Right renal cortex interstitium (tissue), 3 donors: ENCODE measurements at places on chromosomes 7 and 10. TPM values are rescaled to one million over a fixed set of nuclear protein-coding genes. Genes with fewer than 3 reads are reported as not detected.

- DNase-seq, result no peak
Measured at GRCh38 chr7:38736138-38736537, 105.0 kb upstream of the AMPH start.

DNA sequence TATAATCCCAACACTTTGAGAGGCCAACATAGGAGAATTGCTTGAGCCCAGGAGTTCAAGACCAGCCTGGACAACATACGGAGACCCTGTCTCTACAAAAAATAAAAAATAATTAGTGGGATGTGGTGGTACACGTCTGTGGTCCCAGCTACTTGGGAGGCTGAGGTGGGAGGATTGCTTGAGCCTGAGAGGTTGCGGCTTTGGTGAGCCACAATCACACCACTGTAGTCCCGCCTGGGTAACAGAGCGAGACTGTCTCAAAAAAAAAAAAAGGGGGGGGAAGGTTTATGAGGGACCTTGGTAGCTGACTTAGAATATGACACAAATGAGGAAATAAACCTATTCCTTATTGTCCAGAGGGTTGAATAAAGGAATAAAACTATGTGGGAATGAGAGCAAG is 30.8 kb downstream of the SCD start:
- DNase-seq, result no peak

Gene HIP1
- polyA plus RNA-seq, result 37.6 TPM

Gene CREB5
- polyA plus RNA-seq, result 6.3 TPM

Gene RASA4B
- polyA plus RNA-seq, result 5.4 TPM

Gene ZNF425
- 8.6 TPM for polyA plus RNA-seq

GRCh38 chr10:50480054-50481007 is 143.4 kb downstream of the SGMS1 start:
- DNase-seq, result no peak

- DNase-seq, result no peak
Measured at GRCh38 chr10:118374404-118374803, 32.3 kb upstream of the FAM204A start.

DNA sequence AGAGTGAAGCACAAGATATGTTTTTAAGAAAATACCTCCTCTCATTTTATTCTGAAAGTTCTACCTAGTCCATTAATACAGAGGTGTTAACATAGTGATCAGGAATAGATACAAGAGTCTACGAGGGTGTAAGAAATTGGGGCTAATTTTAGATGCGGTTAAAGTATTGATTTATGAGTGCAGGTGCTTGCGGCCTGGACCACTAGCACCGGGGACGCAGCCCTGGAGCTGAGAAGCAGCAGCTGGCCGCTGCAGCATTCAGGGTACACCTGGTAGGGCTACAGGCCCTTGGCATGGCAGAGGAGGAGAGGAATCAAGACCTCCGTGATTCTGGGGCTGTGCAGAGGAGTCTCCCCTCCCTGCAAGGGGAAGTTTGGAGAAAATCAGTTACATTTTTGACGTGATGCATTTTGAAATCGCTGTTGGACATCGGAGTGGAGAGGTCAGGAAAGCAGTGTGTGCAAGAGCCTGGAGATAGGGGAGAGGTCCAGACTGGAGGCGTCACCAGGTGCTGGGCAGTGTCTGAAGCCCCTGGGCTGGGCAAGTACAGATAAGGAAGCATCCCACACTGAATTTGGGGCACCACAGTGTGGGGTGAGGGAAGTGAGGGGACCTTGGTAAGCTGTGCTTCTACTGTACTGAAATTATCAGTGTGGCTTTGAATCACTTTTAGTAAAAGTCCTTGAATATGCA is 112.3 kb downstream of the VWC2 start:
- no peak for DNase-seq
